ENCODE measurements at places on chromosomes 13 and 19.

GRCh38 chr19:44856421-44857083 lies 10.5 kb downstream of the NECTIN2 start:
- no peak for DNase-seq

GRCh38 chr19:23527797-23528196 lies 132.5 kb upstream of the ZNF91 start:
- no peak for DNase-seq

DNA sequence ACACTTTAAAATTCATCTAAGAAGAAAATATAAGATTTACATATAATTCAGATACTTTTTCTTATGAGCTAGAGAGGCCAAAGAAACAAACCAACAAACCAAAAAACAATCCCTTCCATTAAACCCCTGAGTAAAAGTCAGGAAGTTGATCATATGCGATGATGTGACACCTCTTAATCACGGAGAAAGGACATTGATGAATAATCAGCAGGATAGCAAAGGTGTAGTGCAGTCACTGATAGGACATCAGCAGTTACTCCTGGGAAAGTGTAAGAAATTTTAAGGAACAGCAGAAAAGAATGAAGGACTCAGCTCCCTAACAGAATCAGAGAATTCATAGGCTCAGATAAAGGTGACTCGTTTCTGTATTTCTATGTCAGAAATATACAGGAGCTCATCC lies 202.4 kb upstream of the EDNRB start:
- no peak for DNase-seq

DNA sequence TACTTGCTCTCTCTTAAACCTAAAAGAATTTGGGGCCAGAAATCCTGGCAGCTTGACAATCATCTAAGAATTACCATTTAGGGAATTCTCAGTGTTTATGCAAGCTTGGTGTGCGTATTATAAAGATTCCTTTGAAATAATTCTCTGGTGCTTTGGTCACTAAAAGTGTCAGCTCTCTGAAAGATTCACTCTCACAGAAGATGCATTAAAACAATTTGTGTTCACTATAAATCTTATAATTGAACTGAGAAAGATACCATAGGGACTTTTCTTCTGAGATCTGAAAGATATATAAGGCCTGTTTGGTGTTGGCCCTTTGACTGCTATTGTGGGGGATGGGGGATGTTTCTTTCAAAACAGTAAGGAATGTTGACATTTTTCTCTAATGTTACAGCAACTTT lies 27.3 kb downstream of the EPSTI1 start:
- no peak for DNase-seq

- no peak for DNase-seq
Measured at GRCh38 chr13:94829185-94829836, 117.0 kb upstream of the SOX21 start.

DNA sequence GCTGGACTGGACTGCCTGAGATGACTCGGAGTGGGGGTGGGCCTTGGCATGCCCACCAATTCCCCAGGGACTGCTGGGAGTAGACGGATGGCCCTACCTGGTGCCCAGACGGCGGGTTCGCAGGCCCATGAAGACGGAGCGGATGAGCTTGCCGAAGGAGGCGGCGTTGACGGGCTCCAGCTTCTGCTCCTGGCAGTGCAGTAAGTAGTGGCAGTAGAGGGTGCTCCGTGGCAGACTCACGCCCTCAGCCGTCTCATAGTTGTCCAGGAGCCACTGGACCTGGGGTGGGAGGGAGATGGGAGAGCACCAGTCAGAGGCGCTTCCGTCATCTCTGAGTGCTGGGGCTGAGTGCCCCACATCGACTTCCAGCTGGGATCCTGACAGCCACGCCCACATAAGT lies 17.6 kb downstream of the DCAF15 start:
- no peak for DNase-seq

GRCh38 chr13:98549728-98550317 lies 27.1 kb downstream of the STK24 start:
- DNase-seq: no peak

GRCh38 chr13:72561791-72562190 lies 165.6 kb downstream of the MZT1 start:
- no peak for DNase-seq

- peak; percentile 33 for DNase-seq
Measured at GRCh38 chr13:60397704-60398378, 821 bp downstream of the TDRD3 start.

- DNase-seq: no peak
Measured at GRCh38 chr13:32073180-32073864, 41.7 kb downstream of the FRY start.

GRCh38 chr19:7748756-7749155 lies 1.4 kb upstream of the CD209 start:
- DNase-seq: no peak

DNA sequence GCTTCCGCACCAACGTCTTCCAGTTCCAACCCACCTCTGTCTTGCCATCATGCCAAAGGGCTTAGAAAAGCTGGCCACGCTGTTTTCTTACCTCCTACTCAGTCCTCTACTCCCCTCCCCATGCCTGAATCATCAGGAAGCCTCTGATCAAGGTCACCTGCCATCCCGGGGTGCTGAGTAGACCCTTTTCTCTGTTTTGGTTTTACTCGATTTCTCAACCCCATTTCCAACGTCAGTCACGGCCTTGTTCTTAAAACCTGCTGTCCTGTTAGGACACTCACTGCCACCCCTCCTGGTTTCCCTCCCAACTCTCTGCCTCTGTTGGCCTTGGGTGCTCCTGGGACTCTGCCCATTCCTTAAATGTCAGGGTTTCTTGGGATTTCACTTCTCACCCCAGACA lies 350.1 kb downstream of the FOXO1 start:
- peak; percentile 32 for DNase-seq

DNA sequence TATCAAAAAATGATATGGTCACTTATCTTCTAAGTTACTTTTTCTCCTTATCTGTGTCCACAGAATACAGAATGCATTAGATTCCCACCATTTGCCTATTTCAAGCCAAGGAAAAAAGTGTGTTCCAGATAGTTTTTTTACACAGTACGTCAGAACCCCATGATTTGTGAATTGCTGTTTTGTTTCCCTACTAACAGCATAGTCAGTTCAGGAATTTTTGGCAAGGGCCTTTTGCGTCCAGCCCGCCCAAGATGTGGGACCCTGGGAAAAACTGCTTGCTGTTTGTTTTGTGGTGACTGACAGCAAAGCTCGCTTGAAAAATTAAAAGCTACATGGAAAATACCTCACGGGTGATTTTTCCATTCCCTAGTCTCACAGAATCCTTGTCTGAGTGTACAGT lies 20.4 kb upstream of the FAM216B start:
- DNase-seq: no peak

- DNase-seq: no peak
Measured at GRCh38 chr13:42892760-42893159, 99.3 kb downstream of the EPSTI1 start.

All from activated CD4-positive, alpha-beta T cell treated with anti-CD3 and anti-CD28 coated beads, Interleukin-2, amount 50 U/mL, for 24 hours (primary cell).